ENCODE measurements at places on chromosomes 6 and 20. TPM values are rescaled to one million over a fixed set of nuclear protein-coding genes. Genes with fewer than 3 reads are reported as not detected.

GRCh38 chr6:15458021-15458459, 204.8 kb downstream of the DTNBP1 start:
- DNase-seq: no peak

DNA sequence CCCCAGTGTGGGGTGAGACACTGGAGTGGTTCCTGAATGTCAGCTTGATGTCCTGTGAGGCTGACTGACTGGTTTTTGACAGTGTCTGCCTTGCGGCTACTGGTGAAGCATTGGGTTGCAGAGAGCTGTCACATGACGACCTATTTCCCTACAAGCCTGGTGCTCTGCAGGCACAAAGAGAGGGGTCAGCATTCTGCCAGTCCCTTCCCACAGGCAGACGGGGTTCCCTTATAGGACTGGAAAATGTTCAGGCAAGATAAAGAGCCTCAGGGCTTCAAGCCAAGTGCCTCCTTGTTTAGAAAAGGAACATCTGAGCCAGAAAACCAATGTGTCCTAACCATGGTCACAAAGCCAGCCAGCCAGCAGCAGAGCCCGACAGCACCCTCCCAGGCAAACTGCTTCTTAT, 11.0 kb downstream of the LY86 start:
- no peak for DNase-seq

DNA sequence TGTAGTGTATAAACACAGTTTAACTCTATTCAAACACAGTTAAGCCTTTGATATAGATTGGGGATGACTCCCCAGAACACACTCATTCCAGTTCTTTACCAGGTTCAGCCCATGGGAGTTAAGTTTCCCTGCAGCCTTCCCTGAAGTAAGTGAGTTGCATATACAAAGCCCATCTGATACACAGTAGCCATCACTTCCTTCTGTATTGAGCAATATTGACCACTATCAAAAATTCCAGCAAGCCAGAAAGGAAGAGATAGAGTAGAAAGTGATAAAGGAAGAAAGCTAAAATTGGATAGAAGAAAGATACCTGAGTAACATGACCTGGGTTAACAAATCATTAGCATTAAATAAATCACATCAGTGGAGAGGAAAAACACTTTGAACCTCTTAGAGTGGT, 34.6 kb downstream of the DEFB114 start:
- DNase-seq: no peak

DNA sequence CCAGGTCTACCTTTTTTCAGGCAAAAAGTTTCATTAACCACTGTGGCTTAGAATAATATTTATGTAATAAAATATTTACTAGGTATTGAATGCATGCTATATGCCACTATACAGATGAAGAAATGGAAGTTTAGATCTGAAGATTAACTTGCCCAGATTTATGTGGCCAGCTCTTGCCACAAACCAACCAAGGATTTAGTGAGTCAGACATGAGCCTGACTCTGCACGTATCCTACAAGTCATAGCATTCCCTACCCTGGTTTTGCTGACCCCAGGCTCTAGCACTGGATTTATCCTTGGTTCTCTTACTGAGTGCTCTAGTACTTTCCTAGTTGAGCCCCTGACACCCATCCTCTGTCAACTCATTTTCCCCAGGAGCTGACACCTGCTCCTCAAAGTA, 75.4 kb downstream of the ANKEF1 start:
- DNase-seq: no peak

GRCh38 chr6:87979737-87980136, 67.9 kb upstream of the SPACA1 start:
- no peak for DNase-seq

GRCh38 chr6:152918991-152919390, 63.9 kb downstream of the FBXO5 start:
- no peak for DNase-seq

DNA sequence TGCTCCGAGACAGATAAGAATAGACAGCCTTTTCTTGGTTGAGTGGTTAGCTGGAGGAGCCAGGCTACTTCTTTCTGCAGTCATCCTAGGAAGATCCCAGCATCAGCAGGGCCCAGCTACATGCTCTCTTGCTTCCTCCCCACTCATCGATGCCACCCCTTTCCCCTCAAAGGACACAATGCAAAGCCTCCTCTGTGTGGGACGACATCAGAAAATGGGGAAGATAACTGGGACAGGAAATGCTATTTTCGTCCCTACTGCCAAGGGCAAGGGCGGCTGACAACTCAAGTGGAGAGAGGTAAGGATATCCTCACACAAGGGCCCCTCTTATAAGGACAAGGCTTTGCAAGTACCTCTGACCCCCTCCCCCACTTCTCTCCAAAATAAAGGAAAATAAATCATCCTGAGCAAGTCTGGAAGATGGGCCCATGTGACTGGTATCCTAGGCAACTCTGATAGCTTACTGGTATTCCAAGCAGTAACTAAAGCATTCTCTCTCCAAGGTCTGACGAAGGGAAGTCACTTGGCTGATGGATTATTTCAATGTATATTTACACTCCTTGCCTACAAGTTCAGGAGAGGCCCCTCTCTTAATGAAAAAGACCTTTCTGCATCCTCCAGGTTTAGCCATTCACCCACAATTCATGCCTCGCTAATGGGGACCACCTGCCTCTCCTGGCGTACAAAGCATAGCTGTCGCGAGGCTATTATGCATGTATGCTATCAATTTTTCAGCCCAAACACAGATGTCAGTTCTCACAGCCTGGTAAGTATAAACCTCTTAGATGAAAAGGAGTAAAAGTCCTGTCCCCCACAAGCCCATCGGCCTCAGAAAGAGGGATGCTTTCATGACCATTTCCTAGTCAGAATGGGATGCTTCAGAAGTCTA, 11.3 kb downstream of the ELMO2 start:
- DNase-seq: no peak

GRCh38 chr6:16450285-16450684, 211.9 kb downstream of the GMPR start:
- DNase-seq: no peak

DNA sequence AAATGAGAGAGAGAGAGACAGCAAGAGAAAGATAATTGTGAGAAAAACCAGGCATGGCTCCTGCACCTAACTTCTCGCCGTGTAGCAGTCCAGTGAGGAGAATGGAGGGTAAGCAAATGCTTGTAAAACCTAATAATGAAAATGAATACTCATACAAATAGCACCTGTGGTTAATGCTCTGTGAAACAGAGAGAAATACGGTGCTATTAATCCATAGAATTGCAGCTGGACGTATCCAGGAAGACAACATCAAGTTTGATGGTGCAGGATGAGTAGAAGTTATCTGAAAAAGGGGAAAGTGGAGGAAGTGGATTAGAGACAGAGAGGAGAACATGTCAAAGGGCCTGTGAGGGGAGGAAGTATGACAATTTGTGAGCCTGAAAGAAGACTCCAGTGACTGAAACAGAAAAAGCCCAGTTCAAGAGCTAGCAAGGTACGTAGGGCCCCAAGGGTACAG, 89.4 kb upstream of the PAK5 start:
- no peak for DNase-seq

- no peak for DNase-seq
Measured at GRCh38 chr6:98137391-98137790, 697.0 kb upstream of the POU3F2 start.

DNA sequence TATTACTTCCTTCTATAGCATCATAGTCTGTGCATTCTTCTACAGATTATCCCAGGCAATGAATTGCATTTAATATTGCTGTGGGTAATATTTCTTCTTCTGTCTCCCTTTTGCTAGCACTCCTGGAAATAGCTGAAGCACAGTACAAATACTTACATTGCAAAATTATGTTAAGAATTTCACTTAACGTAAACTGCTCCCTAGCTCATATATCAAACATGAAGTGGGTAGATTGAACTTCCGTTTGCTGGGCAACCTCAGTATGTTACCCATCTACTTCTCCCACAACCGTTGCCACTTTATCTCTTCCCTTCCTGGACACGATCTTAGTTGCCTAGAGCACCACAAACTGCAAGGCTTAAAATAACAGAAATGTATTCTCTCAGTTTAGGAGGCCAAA, 963.3 kb downstream of the KIF16B start:
- no peak for DNase-seq

GRCh38 chr20:64154590-64155257, 9.5 kb upstream of the MYT1 start:
- DNase-seq: no peak

GRCh38 chr20:49340161-49340966, 62.5 kb upstream of the ZNFX1 start:
- no peak for DNase-seq

Gene RAB32
- 7.3 TPM for total RNA-seq

Gene GCNT2
- 4.4 TPM for total RNA-seq

Gene PROKR2
- not detected for total RNA-seq

Gene LBP
- total RNA-seq: 0.66 TPM

Gene NEURL2
- 3.3 TPM for total RNA-seq

Gene CDH26
- 0.26 TPM for total RNA-seq

Gene TREML1
- total RNA-seq: not detected

Gene GRM4
- total RNA-seq: 0.33 TPM

Gene FAM217B
- 2.6 TPM for total RNA-seq

Gene DEF6
- total RNA-seq: 23.3 TPM

Data from body of pancreas (tissue), 4 donors.